ENCODE measurements at places on chromosomes 5 and 9.

GRCh38 chr5:87002485-87002884, 265.2 kb upstream of the RASA1 start:
- DNase-seq = no peak

- DNase-seq = no peak
These were observed 506.8 kb downstream of the NFIB start for GRCh38 chr9:13807118-13807517.

DNA sequence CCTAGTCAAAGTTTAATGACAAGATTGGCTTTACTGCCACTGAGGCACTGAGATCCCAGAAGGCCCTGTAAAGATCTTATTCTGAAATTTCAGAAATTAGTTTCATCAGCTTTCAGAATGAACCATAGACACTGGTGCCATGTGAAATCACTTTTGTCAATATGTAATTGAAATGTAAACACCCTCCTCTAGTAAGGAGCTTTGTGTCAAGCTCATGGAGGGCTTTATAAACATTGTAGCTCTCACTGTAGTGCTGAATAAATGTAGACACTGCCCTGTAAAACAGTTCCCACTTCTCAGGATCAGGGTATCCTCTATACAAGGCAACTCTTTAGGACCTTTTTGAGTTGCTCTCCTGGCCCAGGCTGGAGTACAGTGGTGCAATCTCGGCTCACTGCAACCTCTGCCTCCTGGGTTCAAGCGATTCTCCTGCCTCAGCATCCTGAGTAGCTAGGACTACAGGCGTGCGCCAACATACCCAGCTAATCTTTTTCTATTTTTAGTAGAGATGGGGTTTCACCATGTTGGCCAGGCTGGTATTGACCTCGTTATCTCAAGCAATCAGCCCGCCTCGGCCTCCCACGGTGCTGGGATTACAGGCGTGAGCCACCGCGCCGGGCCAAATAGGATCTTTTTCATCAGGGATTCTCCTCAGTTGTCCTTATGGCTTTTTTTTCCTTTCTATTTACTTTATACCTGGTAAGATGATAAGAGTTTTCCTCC, 1823.9 kb upstream of the CDH9 start:
- DNase-seq = no peak

GRCh38 chr9:7974335-7974960, 174.9 kb upstream of the DMAC1 start:
- DNase-seq = no peak

GRCh38 chr9:31236344-31236743, 1148.1 kb upstream of the ACO1 start:
- no peak for DNase-seq

GRCh38 chr5:17680737-17681136, 46.5 kb downstream of the TAF11L14 start:
- no peak for DNase-seq

GRCh38 chr5:117143406-117143805, 568.8 kb upstream of the SEMA6A start:
- no peak for DNase-seq

DNA sequence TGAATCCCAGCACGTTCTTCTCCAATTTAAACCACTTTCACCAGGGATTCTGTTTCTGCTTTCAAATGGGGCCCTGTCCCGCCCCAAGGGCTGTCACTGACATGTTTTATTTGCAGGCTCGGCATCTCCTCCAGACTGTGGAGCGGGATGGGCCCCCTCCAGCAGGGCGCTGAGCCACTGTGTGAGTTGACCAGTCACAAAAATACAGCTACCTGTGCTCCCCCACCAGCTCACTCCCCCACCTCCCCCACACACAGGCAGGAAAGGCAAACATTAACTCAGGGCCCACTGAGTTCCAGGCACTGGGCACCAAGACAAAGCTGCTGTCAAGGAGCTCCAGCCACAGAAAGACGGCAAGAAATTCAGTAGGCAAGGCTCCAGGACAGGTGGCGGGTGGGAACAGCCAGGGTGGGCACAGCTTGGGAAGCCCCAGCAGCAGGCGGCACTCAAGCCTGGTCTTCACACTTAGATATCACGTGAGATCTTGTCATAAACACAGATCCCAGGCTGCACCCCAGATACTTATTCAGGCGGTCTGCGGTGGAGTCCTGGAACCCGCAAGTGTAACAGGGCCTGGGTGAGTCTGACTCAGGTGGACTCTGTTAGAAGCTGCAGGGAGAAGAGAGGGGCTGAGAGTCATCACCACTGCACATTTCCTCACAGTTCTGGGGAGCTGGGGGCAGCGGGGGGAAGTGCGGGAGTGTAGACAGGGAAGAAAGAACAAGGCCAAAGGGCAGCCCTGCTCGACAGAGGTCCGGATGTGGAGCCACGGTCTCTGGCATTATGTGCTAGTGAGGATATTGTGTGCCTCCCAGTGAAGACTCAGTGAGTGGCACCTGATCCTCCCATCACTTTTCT, 44.7 kb downstream of the OR2V1 start:
- DNase-seq = no peak

DNA sequence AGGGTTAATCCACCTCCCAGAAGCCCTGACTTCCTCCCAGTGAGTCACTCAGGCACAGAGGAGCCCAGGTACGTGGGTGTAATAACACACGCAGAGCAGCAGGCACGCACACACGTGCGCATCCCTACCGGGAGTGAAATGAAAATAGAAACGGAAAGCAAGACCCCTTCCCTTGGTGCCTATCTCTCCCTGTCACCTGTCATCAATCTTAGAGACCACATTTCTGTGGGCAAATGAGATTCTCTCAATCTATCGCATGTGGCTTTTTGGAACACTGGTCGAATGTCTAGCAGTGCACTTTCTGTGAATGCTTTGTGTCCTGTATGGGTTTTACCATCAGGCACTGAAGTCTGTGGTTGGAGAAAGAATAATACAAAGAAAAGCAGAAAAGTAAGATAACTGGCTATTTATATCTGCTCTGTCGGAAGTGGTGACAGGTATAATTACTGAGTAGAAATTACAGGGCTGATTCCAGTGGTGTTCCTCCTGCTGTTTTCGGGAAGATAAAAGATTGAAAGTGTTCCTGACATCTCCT, 137.7 kb upstream of the GRIA1 start:
- DNase-seq = peak; percentile 13

GRCh38 chr5:138611678-138612218, 36.5 kb upstream of the HSPA9 start:
- DNase-seq = no peak

DNA sequence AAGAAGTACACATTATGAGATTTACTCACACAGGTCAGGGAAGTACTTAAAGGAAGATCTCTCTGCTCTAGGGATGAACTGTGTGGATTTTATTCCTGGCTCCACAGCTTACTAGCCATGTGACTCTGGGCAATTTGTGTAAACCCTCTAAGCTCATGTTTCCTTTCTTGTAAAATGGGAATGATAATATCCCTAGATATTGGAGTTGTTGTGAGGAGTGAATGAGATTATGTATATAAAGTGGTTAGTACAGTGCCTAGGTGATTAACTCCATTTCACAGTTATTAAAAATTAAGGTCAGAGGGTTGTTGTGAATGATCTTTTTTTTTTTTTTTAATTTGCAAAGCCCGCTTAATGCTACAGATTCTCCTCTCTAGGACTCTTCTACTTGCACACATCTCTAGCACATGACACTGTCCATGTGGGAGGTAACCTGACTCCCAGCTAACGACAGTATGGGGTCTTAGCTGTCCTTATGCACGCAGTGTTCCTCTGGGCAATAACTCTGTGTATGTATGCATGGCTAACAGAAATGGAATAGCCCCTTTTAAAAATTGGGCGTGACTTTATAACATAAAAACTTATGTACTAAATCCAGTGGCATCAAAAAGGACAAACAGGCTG, 23.9 kb upstream of the MYOT start:
- DNase-seq = no peak

- DNase-seq = peak; percentile 74
These were observed 6.1 kb upstream of the DPM2 start for GRCh38 chr9:127943731-127944144.

Data from stimulated activated CD4-positive, alpha-beta T cell treated with anti-CD3 and anti-CD28 coated beads, Interleukin-2, amount 100 ng/mL, for 4 hours (primary cell).